ENCODE measurements at places on chromosomes 6 and 20. TPM values are rescaled to one million over a fixed set of nuclear protein-coding genes. Genes with fewer than 3 reads are reported as not detected.

Gene SLC26A8
- total RNA-seq, result 3.2 TPM

Gene FAM83D
- 2.0 TPM for total RNA-seq

Gene DLL1
- 9.1 TPM for total RNA-seq

Gene MAP1LC3A
- total RNA-seq, result 49.2 TPM

Gene PRDM13
- total RNA-seq, result not detected

Gene C20orf96
- total RNA-seq, result 11.1 TPM

Gene VSX1
- total RNA-seq, result under 0.01 TPM
